ENCODE measurements at places on chromosomes 3 and 15. TPM values are rescaled to one million over a fixed set of nuclear protein-coding genes. Genes with fewer than 3 reads are reported as not detected.

Gene IQCF5
- not detected for total RNA-seq

DNA sequence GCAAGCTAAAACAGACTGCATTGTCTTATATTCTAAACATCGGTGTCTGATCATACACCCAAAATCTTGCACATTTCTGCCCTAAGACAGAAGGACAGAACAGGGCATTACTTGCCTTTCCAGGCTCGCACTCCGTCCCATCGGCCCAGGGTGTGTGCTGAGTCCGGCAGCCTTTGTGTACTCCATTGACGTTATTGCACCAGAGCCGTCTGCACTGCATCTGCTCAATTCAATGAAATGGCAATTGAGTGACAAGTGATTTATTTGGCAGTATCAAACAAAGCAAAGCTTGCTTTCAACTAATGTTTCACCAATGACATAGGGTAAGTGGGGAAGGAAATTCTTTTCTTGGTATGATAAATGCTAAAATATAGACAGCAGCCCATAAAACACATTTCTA is 40.0 kb downstream of the ADAMTS9 start:
- H3K4me3 ChIP-seq: no peak overlapping the region
- H3K4me1 ChIP-seq: no peaks in the 10 kb centered on the region
- no peak for DNase-seq
- H3K36me3 ChIP-seq: no peaks in the 10 kb centered on the region

GRCh38 chr3:115363071-115363470 is 216.0 kb upstream of the ZBTB20 start:
- H3K36me3 ChIP-seq: no peaks in the 10 kb centered on the region
- no peak overlapping the region for H3K4me3 ChIP-seq
- H3K27me3 ChIP-seq: no peaks in the 10 kb centered on the region
- H3K27ac ChIP-seq: no peak overlapping the region
- no peak for DNase-seq

DNA sequence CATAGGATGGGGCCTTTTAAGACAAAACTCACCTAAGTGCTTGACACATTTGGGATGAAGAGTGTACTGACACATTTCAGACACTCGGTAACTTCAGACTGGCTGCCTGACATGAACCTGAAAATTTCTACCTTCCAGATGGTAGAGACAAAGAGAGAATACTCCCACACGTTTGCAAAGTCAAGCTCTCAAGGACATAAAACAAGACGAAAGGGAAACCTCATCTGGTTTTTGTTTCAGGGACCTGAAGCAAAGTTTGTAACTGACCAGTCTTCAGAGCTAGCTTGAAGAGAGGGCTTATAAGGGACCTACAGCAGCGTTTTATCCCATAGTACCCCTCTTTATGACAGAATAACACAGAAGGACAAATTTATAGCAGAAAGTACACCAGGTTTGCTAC is 41.9 kb downstream of the ZNF621 start:
- H3K4me3 ChIP-seq: no peak overlapping the region
- DNase-seq: no peak
- no peak overlapping the region for H3K27ac ChIP-seq
- H3K27me3 ChIP-seq: peaks cover 6% of the 10 kb centered on the region
- H3K4me1 ChIP-seq: no peaks in the 10 kb centered on the region

- H3K4me1 ChIP-seq: no peaks in the 10 kb centered on the region
- H3K36me3 ChIP-seq: no peaks in the 10 kb centered on the region
- no peak overlapping the region for H3K4me3 ChIP-seq
- no peak for DNase-seq
Observed at GRCh38 chr15:78672285-78673014, 31.4 kb upstream of the CHRNB4 start.

GRCh38 chr3:45948311-45948781 is 5.1 kb downstream of the CXCR6 start:
- peaks cover 90% of the 10 kb centered on the region for H3K36me3 ChIP-seq
- DNase-seq: no peak
- H3K27me3 ChIP-seq: no peaks in the 10 kb centered on the region
- H3K4me3 ChIP-seq: peak overlapping the region; percentile 58
- H3K27ac ChIP-seq: peak overlapping the region; percentile 90

DNA sequence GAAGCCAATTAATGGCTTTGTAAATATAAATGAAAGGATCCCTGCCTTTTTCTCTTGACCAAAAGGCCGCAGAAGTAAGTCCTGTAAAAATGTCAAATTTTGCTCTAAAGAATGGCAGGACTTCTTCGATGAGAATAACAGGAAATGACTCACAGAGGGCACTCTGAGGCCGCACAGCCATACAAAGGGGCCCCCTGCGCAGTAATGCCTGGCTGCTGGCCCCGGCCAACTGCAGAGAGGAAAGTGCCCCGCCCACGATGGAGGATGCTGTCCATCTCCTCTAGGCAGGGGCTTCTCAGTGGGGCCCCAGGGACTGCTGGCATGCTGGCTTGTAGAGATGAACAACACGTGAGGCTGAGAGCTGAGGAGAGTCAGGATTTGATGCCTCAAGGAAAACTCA is 18.1 kb upstream of the SCN10A start:
- H3K27ac ChIP-seq: peak overlapping the region; percentile 16
- no peaks in the 10 kb centered on the region for H3K36me3 ChIP-seq

- H3K4me3 ChIP-seq: no peak overlapping the region
- H3K4me1 ChIP-seq: peaks cover 34% of the 10 kb centered on the region
- no peak overlapping the region for H3K27ac ChIP-seq
- no peak for DNase-seq
Observed at GRCh38 chr3:15345608-15346137, 13.3 kb upstream of the SH3BP5 start.

DNA sequence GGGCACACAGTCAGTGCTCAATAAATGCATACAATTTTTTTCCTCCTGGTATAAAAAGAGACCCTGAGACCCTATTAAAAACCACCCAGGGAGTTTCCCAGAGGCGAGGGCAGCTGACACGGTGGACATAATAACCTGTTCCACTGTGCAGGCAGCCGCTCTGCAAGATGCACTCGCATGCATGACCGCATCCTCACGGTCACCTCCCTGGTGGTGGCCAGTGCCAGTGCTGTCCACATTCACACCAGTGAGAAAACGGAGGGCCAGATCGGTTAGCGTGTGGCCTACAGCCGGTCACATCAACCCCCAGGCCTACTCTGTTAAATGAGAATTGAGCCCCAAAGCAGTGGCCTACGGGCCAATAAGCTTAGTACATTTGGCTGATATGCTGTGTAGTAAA is 24.8 kb downstream of the SH3BP5 start:
- no peaks in the 10 kb centered on the region for H3K27me3 ChIP-seq
- peaks cover 45% of the 10 kb centered on the region for H3K36me3 ChIP-seq
- H3K4me1 ChIP-seq: peaks cover 76% of the 10 kb centered on the region
- no peak overlapping the region for H3K4me3 ChIP-seq
- no peak overlapping the region for H3K27ac ChIP-seq

DNA sequence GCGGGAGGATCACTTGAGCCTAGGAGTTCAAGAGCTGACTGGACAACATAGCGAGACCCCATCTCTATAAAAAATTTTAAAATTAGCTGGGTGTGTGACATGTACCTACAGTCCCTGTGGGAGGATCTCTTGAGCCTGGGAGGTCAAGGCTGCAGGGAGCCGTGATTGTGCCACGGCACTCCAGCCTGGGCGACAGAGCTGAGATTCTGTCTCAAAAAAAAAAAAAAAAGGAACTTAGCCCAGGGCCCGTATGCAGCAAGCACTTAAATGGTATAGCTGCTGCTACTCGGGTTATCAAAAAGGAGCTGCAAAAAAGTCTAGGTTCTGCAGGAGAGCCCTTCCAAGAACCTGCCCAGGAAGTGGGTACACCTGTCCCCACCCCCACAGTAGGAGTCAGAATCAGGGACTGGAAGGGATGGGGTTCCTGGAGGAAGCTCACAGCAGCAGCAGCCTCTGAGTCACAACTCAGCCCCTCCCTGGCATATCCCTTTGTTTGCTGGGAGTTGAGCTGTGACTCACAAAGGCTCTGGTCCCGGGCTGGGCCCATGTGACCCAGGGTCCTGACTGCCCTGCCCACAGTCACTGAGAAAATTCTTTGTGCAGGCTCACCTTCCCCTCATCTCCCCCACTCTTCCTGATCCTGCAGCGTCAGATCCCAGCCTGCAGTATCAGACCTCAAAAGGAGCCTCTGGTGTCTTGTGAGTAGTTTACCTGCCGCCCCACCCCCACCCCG is at the start of gene SPATA12:
Gene SPATA12, plus strand, starts transcription at position 576 of the 733 bp plus-strand sequence. CDS start 13,031 bp downstream, outside the sequence.
- peaks cover 12% of the 10 kb centered on the region for H3K27me3 ChIP-seq
- H3K4me1 ChIP-seq: peaks cover 4% of the 10 kb centered on the region
- no peak for DNase-seq
- H3K36me3 ChIP-seq: no peaks in the 10 kb centered on the region
- no peak within 1 kb of the TSS for H3K4me3 ChIP-seq
- H3K27ac ChIP-seq: no peak within 1 kb of the TSS

GRCh38 chr3:62712746-62713145 is 162.5 kb downstream of the CADPS start:
- H3K36me3 ChIP-seq: no peaks in the 10 kb centered on the region
- no peak overlapping the region for H3K27ac ChIP-seq
- H3K4me3 ChIP-seq: no peak overlapping the region
- no peaks in the 10 kb centered on the region for H3K4me1 ChIP-seq
- no peak for DNase-seq
